A549 treated with CORT108297 at 1 μM for 4 hours (cell line): ENCODE measurements at places on chromosomes 2 and 18. TPM values are rescaled to one million over a fixed set of nuclear protein-coding genes. Genes with fewer than 3 reads are reported as not detected.

PELI1 gene
- total RNA-seq: 0.88 to 1.1 TPM (median 1.0 TPM) in 5 replicates

IGFBP5 gene
- 0.10 to 0.27 TPM (median 0.19 TPM) in 5 replicates for total RNA-seq

TUBA3E gene
- total RNA-seq: 0.13 to 0.29 TPM (median 0.16 TPM) in 4 of 5 replicates, not detected in the other

TTN gene
- under 0.01 to 0.05 TPM (median under 0.01 TPM) in 5 replicates for total RNA-seq

EPAS1 gene
- total RNA-seq: 96.5 to 117 TPM (median 111 TPM) in 5 replicates

LYPD6 gene
- 0.06 to 0.19 TPM (median 0.06 TPM) in 4 of 5 replicates, not detected in the other for total RNA-seq

CNRIP1 gene
- 1.8 to 2.4 TPM (median 2.1 TPM) in 5 replicates for total RNA-seq

IER3IP1 gene
- 17.5 to 33.1 TPM (median 18.6 TPM) in 5 replicates for total RNA-seq

CCDC68 gene
- 2.6 to 4.4 TPM (median 3.8 TPM) in 5 replicates for total RNA-seq

DNMT3A gene
- total RNA-seq: 6.5 to 9.6 TPM (median 8.8 TPM) in 5 replicates

DCDC2C gene
- total RNA-seq: 0.22 to 0.55 TPM (median 0.52 TPM) in 5 replicates

SPHKAP gene
- 0.02 TPM in 1 of 5 replicates, not detected in the others for total RNA-seq

LRRTM1 gene
- total RNA-seq: not detected in 5 replicates

ZBTB7C gene
- total RNA-seq: 0.02 to 0.20 TPM (median 0.07 TPM) in 5 replicates

NAT8 gene
- total RNA-seq: not detected in 5 replicates

INHA gene
- total RNA-seq: 0.35 to 0.73 TPM (median 0.48 TPM) in 5 replicates

DCC gene
- total RNA-seq: not detected in 5 replicates

CRYGC gene
- not detected in 5 replicates for total RNA-seq

IL1F10 gene
- not detected in 5 replicates for total RNA-seq

TPO gene
- 0.09 to 0.22 TPM (median 0.16 TPM) in 5 replicates for total RNA-seq

TNS1 gene
- total RNA-seq: 5.6 to 15.2 TPM (median 10.9 TPM) in 5 replicates

ACMSD gene
- not detected in 5 replicates for total RNA-seq

CHRND gene
- total RNA-seq: not detected in 5 replicates

MTX2 gene
- 43.5 to 51.0 TPM (median 44.2 TPM) in 5 replicates for total RNA-seq

TRIM43 gene
- total RNA-seq: 0.07 TPM in 1 of 5 replicates, not detected in the others

FASTKD1 gene
- 21.8 to 24.9 TPM (median 23.3 TPM) in 5 replicates for total RNA-seq

RGPD3 gene
- 0.12 to 0.20 TPM (median 0.16 TPM) in 5 replicates for total RNA-seq
